ENCODE measurements at places on chromosomes 2 and 18.

GRCh38 chr18:48215876-48216638 lies 193.1 kb downstream of the ZBTB7C start:
- DNase-seq: no peak

DNA sequence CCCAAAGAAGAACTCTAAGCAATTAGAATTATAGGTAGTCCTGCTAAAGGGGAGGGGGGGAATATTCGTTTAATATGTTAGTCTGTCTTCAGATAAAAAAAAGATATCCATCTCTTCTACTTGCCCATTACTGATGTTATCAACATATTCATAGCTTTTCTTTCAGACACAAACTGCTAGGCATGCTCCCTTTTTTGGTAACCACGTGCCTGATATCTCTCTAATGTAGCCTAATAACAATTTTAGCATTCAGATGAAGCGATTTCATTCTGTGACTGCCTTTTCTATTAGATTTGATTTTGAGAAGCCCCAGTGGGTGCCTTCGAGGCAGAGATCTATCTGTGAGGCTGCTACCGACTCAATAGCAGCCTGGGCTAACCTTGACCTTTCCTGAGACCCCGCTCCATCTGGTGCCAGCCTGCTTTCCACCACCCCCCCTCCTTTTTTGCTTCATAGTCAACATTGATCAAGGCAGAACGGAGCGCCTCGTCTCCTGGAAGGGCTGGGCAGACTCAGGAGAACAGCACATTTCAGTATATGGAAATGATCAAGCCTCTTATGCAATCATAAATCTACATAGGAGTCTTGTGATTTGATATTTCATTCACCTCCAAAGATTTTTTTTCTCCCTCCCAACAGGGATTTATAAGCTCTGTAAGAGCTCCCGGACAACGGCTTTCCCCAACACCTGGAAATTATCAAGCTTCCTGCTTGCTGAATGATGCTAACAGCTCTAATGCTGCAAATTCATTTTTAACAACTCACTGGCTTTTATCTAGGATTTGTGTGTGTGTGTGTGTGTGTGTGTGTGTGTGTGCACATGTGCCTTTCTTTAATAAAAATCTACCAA lies 14.7 kb upstream of the BCL11A start:
- DNase-seq: no peak

- no peak for DNase-seq
These were observed 416.5 kb downstream of the SLC4A3 start for GRCh38 chr2:220043990-220044335.

- DNase-seq: no peak
These were observed 12.8 kb downstream of the DNAJB2 start for GRCh38 chr2:219291910-219292490.

DNA sequence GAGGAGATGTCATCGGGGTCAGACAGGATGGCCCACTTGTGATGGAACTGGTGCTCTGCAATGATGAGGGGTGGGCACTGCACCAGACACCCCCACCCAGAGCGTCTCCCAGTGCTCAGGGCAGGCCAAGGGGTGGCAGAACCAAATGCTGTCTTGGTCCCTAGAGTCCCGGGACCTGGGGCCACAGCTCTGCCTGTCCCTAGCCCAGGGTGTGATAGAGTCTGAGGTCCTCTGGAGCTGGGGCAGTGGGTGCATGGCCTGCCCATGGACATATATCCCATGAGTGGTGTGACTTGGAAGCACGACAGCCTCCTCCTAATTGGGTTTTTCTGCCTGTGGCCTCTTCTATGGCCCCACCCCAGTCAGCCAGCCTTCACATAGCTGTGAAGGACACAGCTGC lies 6.7 kb upstream of the OTOF start:
- DNase-seq: no peak

DNA sequence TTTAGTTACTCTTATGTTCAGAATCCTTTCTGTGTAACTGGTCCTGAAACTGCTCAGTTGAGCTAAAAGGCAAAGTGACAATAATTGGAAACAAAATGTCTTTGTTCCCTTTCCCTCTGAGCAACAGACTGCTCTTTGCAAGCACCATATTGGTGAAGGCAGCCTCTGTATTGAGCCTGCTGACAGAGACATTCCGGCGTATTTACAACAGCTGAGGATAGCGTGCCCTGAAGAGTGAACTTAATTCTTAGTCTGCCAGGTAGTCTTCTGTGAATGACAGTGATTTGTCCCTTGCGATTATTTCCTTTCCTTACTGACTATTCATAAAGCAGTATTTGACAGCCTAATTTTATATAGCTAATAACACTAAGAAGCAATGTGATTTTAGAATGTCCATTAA lies 239.1 kb downstream of the CPS1 start:
- no peak for DNase-seq

DNA sequence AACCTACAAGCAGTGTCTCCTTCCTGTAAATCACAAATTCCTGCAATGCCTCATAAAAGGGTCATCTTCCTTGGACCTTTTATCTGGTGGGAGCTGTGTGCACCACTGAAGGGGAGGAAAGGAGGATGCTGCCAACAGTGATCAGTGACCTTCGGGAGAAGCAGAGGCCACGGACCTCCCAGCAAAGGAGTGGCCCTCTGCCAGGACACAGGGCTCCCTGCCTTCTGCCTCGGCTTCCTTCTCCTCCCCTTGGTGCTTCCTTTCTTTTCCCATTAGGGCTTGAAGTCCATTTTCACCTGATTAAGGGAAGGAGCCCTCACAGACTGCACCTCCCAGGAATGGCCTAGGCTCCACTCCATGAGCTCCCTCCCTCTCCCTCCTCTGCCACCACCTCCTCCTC lies 85.3 kb upstream of the ITGA6 start:
- no peak for DNase-seq

- no peak for DNase-seq
These were observed 104.8 kb upstream of the FN1 start for GRCh38 chr2:215540658-215541057.

DNA sequence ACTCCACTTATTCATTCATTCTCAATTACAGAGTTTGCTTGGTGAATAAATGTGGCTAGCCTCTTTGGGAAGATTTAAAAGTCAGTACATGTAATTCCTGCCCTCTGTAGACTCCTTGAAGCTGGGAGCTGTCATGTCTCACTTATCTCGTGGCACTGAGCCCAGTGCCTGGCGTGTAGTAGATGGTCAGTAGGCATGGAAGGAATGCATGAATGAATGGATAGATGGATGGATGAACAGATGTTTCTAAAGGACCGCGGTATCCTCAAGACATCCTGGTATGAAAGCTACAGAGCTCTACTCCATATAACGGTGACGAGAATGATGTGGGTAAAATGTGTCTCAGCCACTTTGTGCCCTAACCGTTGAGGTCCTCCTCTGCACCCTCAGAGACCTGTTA lies 83.0 kb downstream of the MARCO start:
- DNase-seq: no peak

- no peak for DNase-seq
These were observed 77.7 kb downstream of the RHOB start for GRCh38 chr2:20524412-20525040.

- DNase-seq: no peak
These were observed 6.7 kb downstream of the SCYGR3 start for GRCh38 chr2:227607941-227608340.

DNA sequence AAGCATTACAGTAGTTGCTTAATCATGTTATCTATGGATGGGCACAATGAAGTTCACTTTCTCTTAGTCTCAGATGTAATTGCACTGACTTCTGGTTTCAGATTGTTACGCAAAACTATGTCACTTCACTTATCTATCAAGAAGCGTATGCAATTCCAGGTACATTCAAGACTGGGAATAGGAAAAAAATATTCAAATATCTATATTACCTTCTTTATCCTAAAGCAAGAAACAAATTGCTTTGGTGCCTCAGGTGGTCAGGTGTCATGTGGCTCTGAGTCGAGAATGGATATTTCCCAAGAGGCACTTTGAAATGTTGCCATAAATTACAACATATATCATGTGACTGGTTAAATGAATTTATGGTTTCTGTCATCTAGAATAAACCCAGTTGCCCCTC lies 318.6 kb downstream of the SS18 start:
- DNase-seq: no peak

DNA sequence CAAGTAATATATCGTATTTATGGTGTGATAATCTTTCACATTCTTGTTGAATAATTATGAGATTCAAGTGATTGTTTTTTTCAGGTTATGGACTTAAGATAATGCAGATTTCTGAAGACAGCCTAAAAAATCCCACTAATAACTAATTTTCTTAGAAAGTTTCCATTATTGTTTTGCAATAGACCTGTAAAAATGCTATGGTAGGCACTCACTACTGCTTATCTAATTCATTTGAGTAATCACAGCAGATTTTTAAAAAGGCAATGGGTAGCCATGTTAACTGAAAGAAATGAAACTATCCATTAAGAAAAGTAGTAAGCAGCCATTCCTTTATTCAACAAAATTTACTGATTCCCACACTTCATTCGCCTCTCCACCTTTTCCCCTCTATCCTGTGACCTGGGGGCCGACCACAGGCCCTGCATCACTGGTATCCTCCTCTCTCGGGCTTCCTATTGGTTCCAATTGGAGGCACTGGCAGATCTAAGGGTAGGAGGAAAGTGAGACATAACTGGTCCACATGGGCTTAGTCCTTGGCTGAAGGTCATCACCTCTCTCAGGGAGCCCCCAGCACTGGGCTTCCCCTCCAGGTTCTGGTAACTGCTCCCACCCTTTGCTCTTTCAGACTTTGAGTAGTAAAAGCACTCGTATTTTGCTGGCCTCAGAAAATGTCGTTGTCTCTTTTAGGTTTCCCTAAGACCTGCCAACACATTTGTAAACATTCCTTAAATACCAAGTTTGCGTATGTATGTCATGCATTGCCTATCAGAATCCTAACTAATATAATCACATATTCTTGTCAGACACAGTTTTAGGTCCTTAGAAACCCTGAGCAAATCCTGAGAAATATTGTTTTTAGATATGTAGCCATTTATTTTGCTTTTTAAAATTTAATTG lies 18.5 kb downstream of the RBMS1 start:
- DNase-seq: no peak

- no peak for DNase-seq
These were observed 316 bp downstream of the FKBP7 start for GRCh38 chr2:178478130-178478438.

- DNase-seq: no peak
These were observed 29.3 kb downstream of the FABP1 start for GRCh38 chr2:88098558-88098900.

- no peak for DNase-seq
These were observed 209.3 kb downstream of the EIPR1 start for GRCh38 chr2:3168230-3168891.

DNA sequence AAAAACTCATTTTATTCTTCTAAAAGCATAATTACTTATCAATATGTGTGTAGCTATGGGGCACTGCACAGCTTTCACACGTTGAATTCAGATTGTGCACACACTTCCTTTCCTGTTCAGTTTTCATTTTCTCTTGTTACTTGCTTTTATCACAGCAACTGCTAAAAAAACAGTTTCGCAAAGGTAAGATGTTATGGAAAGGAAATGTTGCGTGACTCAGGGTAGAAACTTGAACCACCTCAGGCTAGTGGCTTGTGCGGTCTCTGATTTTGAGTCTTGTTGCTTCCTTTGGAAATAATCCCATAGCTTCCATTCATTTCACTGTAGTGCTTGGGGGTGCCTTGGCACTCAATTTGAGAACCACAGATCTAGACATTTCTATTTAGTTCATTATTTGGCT lies 171.9 kb downstream of the FMNL2 start:
- DNase-seq: no peak

GRCh38 chr18:45014047-45014501 lies 333.4 kb downstream of the SETBP1 start:
- no peak for DNase-seq

GRCh38 chr2:170950221-170950761 lies 21.2 kb downstream of the GORASP2 start:
- DNase-seq: no peak

GRCh38 chr2:100151310-100151709 lies 8.9 kb upstream of the AFF3 start:
- no peak for DNase-seq
